ENCODE measurements at places on chromosomes 6 and 20.

GRCh38 chr6:45500924-45501816 lies 123.4 kb upstream of the SUPT3H start:
- no peak for DNase-seq

DNA sequence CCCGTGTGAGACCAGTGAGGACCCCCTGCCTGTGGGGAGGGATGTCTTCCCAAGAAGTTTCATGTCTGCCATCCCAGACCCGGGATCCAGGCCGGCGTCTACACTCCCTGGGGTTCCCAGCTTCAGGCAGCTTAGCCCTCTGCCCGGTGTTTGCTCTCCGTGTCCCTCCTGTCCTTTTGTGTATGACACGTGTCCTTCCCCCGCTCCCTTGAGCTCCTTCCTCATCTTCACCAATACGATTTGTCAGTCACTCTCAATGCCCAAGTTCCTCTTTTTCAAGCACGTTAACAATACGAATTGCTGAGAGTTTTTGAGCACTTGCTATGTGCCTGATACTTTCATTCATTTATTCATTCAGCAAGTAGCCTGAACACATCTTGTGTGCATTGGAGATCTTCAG lies 115.6 kb upstream of the PTPN1 start:
- DNase-seq = no peak

GRCh38 chr20:57807401-57808263 lies 97.8 kb upstream of the PMEPA1 start:
- no peak for DNase-seq

DNA sequence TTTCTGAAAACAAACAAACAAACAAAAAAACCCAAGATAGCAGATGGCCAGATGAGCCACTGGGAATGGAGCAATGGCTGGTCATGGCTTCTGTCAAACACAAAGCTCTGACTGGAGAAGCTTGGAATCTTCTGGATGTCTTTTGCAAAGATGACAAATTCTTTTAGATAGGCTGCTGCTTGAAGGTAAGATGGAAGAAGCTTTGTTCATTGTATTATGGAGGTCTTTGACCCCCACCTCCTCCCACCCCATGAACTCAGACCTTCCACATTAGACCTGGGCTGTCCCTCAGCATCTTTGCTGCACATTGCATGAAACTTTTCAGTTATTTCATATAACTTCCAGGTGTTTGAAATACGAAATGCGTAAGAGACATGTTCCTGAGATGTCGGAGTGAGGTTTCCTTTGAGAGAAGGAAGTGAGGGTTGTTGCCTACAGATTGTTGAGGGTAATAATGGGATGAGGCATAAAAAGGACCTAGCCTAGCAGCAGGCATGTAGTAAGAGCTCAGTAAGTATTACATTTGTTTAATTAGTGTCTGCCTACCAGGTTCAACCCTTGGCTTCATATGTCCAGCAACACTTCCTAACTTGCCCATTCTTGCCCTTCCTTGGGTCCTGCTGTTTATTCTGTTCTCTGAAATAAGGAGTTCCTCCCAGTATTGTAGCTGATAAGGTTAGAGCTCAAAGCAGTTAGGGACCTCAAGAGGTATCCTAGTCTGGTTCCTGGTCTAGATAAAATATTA lies 51.4 kb upstream of the IER3 start:
- no peak for DNase-seq

DNA sequence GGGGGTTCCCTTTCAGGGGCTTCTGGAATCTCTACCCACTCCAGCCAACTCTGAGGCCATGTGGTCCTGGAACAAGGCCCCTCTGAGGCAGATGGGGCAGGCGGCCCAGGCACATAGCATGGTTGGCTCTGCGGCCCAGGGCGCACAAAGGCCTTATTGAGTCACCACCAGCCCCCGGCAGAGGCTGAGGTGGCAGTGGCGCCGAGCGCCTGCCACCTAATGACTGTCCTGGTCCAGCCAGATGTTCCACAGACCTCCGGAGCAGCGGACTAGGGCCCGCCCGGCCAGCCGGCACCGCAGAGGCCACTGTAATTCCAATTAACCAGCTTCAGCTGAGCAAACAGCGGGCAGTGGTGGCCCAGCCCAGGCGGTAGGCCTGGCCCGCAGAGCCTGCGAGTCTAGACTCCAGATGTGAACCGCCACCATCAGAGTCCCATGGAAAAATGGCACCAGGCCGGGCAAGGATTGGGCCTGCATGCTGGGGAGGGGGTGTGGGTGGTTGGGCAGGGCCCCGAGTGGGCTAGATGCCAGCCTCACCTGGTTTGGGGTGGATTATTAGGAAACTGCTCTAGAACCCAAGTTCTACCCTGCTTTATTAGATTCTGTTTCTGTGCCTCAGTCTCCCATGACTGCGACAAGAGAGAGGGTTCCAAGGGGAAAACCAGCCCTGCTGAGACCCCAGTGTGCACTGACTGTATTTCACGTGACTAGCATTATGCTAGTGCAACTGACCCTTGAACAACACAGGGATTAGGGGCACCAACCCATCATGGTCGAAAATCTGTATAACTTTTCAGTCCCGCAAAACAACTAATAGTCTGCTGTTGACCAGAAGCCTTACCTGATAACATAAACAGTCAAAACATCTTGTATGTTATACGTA lies 34.1 kb upstream of the ID1 start:
- DNase-seq = no peak

GRCh38 chr20:59004493-59004762 lies 2.6 kb downstream of the CTSZ start:
- no peak for DNase-seq

GRCh38 chr6:95325916-95326315 lies 251.4 kb upstream of the MANEA start:
- no peak for DNase-seq

DNA sequence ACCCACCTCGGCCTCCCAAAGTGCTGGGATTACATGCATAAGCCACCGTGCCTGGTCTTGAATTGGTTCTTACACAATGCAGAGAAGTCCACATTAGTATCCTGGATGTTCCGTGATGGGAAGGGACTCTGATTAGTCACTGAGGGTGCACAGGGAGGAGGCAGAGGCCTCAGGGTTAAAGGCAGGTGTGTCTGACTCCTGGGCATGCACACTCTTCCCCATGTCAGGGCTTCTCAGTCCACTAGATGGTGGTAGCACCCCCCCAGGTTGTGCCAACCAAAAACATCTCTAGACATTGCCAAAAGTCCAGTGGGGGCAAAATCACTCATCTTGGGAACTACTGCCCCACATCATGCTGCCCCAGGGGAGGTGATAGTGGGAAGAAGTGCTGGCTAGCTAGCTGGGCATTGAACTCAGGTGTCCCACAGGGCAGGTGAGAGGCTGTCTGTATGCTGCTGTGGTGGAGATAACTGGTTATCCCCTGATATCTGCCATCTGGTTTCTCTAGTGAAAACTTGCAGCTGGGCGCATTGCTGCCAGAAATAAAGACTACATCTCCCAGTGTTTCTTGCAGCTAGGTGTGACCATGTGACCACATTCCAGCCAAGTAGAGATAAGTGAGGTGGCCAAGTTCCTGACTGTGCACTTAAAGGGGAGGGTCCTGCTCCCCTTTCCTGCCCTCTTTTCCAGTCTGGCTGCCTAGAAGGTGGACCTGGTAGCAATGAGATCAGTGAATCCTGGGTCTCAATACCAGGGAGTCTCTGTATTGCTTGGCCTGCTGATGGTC lies 8.4 kb upstream of the NSFL1C start:
- DNase-seq = no peak

DNA sequence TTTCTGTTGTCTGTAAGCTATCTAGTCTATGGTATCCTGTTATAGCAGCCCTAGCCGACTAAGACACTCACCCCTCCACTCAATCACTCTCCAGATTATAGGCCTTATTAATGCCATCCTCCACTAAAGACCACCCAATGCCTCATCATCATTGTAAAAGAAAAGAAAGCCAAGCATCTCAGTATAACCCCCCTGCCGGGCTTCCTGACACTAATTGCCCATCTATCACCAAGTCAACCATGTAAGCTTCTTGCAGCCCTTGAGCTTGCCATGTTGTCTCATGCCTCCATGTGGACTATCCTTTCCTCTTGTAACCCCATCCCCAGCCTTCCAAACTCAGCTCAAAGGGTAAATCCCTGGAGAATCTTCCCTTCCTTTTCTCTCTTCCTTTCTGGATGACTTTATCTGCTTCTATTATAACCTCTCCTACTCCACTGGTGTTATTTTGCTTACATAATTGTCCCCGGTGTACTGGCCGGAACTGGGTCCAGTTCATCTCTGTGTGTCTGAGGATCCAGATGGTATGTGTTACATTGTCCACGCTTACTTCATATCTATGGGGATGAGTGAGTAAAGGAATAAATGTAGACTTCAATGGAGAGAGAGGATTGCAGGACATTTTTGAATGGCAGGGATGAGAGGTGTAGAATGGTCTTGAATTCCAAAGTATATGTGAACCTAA lies 202.9 kb upstream of the SOX4 start:
- DNase-seq = no peak

Data from muscle of back (tissue), 13 donors.